ENCODE measurements at places on chromosomes 4 and X.

DNA sequence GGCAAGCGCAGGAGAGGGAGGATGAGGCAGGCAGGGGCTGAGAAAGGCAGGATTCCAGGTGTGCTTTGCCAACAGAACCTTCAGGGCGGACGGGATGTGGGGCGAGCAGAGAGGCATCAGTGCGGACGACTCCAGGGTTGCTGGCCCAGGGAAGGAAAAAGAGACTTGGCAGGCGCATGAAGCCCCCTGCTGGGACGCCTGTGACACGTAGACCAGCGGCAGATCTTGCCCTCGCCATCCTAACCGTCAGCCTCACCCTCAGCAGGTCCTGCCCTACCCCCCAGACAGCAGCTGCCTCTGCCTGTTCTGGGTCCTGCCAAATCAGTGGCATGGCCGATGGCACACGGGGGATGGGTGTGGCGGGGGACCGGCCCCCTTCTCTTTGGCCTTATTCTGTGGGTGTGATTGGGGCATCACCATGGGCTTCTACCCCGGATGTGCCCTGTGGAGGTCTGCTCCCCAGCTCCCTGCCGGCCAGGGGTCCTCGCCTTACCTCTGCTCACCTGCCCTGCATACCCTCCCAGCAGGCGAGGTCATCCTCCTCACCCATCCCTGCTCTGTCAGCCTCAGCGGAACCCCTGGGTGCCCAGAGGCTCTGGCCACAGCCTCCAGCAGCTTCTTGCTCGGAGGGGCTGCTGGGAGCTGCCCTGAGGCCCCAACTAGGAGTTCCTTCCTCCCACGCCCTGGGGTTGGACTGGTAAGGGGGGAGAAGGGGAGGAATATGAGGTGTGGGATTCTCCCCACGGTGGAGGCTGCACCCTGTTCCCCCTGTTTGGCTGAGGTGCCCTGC, 2.9 kb upstream of the SH3BP2 start:
- peak; percentile 67 for DNase-seq

- peak; percentile 98 for DNase-seq
Measured at GRCh38 chr4:3233391-3234071, 15.4 kb upstream of the MSANTD1 start.

- peak; percentile 47 for DNase-seq
Measured at GRCh38 chr4:18568600-18568999, 547.0 kb upstream of the LCORL start.

DNA sequence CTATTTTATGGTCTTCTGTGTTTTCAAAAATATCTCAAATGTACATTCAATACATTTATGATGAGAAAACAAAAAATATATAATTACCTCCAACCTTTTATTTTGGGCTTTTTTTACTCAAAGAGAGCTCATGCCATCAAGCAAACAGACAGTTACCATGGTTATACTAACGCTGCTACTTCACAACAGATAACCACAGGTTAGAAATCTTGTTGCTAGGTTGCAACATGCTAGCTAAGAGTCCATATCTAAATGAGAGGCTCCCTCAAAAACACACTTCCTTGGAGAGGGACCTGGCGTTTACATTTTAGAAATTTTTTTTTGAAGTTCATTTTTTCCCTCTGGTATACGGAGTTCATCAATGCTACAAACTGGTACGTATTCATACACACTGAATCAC, 44.3 kb downstream of the TBC1D9 start:
- DNase-seq: no peak

DNA sequence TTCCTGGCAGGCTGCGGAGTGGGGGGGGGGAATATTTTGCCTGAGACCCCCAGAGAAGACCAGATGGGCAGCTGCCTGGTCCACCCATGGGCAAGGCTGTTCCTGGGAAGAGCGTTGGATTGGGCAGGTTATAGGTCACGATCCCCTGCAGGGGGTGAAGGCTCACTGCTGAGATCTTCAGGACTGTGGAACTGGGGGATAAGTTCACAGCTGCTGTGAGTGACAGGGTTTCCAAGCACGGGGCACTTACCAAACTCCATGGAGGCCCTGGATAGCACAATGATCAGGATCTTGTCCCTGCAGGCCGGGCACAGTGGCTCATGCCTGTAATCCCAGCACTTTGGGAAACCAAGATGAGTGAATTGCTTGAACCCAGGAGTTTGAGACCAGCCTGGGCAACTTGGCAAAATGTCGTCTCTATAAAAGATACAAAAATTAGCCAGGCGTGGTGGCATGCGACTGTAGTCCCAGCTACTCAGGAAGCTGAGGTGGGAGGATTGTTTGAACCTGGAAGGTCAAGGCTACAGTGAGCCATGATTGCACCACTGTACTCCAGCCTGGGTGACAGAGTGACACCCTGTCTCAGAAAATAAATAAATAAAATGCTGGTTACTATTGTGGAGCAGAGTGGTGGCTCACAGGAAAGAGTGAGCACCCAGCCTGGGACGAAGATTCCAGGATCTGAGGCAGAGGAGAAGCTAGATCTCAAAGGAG, 68.0 kb upstream of the HELT start:
- DNase-seq: no peak

- DNase-seq: no peak
Measured at GRCh38 chrX:132393485-132393884, 95.4 kb downstream of the MBNL3 start.

GRCh38 chrX:41518127-41518840, 71.1 kb downstream of the NYX start:
- peak; percentile 37 for DNase-seq

- no peak for DNase-seq
Measured at GRCh38 chr4:89939546-89939945, 44.9 kb downstream of the MMRN1 start.

DNA sequence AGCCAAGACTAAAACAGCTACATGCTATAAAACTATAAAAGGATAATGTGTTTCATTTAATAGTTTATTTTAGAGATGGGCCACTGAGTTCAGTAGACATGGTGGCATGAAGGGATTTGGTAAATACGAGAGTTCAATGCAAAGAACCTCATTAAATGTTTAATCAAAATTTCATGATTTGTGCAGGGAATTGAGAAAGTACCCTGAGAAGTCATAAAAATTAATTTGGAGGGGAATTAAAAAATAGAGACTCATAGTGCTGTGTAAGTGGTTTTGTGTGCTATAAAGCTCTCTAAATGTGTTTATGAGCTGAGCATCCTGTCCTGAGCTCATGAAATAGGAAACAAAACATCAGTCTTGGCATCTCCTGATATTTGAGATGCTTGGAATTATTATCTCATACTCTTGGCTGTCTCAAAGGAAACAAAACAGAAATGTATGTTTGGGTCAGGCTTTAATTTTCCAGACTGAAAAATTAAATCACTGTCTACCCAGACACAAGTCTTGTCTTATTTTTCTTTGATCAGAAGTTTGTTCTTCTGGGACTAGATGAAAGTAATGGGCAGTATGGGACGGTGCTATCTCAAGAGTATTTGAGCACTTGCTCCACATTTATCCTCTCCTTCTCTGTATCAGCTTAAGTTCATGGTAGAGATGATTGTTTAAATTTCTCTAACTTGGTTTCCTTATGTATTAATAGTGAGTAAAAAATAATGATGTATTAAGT, 38.0 kb upstream of the EMCN start:
- DNase-seq: no peak

DNA sequence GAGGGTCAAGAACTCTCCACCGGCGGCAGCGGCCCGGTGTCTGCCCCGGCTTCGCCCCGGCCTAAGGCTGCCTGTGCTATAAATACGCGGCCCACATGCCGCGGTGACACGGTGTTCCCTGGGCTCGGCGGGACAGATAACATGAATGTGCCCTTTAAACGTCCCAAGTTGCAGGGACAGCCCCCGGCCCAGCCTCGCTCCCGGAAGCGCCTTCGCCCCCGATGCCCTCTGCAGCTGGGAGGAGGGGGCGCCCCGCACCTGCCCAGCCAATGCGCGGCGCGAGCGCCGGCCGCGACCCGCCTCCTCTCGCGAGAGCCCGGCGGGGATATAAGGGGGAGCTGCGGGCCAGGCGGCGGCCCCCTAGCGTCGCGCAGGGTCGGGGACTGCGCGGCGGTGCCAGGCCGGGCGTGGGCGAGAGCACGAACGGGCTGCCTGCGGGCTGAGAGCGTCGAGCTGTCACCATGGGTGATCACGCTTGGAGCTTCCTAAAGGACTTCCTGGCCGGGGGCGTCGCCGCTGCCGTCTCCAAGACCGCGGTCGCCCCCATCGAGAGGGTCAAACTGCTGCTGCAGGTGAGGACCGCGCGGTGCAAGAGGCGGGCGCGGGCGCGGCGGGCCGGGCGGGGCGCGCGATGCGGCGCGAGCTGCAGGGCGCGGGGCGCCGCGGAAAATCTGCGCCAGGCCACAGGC, at the start of gene SLC25A4:
TSS of gene SLC25A4 (plus strand) at position 355 of the 689 bp plus-strand sequence. CDS start at position 462, 107 bp downstream.
- peak; percentile 97 for DNase-seq

- DNase-seq: no peak
Measured at GRCh38 chr4:39614487-39615162, 24.0 kb downstream of the SMIM14 start.

DNA sequence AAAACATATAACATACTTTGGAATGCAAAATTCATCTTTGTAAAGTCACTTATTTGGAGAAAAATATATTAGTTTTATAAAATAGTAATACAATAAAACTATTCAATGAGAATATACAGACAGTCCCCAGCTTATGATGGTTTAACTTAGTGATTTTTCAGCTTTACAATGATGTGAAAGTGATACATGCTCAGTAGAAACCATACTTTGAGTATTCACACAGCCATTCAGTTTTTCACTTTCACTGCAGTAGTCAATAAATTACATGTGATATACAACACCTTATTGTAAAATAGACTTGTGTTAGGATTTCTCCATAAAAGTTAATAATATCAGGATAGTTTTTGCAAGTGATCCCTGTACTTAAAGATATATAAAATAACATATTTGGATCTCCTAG, 436.0 kb downstream of the CENPC start:
- no peak for DNase-seq

DNA sequence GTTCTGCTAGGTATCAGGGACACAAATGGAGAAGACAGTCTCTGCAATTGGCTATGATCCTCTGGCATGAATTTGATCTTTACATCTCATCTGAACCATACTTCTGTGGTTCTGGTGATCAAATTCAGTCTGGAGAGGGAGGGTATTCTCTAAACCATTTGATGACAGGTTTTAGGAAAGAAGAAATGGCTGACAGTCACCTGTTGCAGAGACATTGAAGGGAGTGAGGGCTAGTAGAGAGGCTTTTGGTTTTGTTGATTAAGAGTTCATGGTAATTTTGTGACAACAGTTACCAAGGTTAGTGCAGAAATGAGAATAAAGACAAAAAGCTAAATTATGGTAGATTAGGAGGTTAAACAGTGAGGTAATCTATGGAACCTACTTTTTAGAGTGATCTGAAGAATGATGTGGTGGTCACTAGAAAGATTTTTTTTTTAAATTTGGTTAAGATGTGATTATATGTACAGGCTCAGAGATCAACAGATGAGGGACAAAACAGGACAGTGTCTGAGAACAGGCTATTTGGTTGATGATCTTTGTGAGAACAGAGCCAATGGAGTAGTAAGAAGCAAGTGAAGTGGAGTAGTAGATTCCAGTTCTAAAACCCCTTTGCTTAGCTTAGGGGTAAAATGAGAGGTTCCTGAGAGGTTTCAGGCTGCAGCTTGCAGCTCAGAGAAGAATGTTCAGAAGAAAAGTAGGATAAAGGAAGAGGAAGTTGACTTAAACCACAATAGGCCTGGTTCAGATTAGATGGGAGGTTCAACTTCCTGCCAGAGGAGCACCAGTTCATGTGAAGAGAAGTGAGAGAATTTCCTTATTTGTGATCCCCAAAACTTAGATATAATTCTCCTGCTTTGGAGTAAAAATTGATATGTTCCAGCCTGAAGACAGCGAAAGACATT, 34.7 kb downstream of the VSIG4 start:
- DNase-seq: no peak

- peak; percentile 6 for DNase-seq
Measured at GRCh38 chr4:103996637-103997036, 276.9 kb upstream of the TACR3 start.

DNA sequence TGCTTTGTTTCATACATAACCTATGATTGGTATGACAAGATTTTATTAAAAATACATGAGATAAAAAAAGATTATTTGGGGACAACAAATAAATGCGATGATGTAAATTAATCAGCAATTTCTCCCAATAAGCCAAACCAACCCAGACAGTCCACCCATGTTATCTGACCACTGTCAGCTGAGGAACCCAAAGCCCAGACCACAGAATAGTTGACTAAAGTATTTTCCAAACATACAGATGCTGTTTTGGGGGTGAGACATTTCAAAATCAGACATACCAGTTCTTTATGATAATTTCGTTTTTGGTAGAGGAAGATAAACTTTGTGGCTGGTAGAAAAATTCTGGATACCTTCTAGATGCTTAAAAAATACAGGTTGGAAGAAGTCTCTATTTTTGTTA, 650.8 kb upstream of the FAM241A start:
- no peak for DNase-seq

GRCh38 chrX:23381099-23382087, 46.7 kb downstream of the PTCHD1 start:
- no peak for DNase-seq

- DNase-seq: no peak
Measured at GRCh38 chr4:84631573-84631972, 48.6 kb downstream of the CDS1 start.

- DNase-seq: no peak
Measured at GRCh38 chr4:55673424-55673823, 37.3 kb upstream of the NMU start.

DNA sequence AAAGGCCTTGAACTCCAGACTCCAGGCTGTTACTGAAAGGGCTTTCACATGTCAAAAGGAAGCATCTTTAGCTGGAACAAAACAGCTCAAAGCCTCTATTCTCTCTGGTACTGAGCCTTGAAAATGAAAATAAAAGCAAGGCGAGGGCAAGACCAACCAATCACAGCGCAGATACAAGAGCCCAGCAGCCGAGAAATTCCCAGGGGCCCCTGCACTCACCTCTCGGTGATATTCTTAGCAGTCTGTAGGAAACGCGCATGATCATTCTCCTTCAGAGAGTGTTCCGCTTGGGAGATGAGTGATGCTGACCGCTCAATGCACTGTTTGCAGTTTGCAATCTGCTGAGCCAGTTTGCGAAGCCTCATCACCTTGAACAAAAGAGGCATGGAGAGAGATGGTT, 138.1 kb downstream of the MID1 start:
- no peak for DNase-seq

GRCh38 chrX:100677611-100678181, 33.7 kb downstream of the SRPX2 start:
- DNase-seq: no peak

GRCh38 chrX:150239946-150240642, 123.0 kb upstream of the MAMLD1 start:
- DNase-seq: no peak

DNA sequence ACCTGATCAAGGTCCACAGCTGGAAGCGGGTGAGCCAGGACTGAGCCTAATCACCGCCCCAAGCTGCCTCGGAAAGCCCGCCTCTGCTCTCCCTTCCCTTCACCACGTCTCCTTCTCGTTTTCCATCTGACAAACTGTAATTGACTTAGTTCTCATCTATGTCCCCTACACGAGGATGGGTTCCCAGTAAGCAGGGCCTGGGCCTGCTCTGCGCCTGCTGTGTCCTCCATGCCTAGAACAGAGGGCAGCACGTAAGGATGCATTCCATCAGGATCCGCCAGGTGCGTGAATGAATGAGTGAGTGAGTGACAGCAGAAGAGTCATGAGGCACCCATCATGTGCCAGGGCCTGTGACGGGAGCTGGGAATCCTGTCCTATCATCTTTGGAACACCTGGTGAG, 86.7 kb downstream of the JAKMIP1 start:
- no peak for DNase-seq

Measured in osteoblast (primary cell).